Prostate gland (tissue), 2 donors: ENCODE measurements at places on chromosomes 13 and 19.
A peak's percentile ranks its signal among the peaks of the same experiment; 100 is the strongest.

DNA sequence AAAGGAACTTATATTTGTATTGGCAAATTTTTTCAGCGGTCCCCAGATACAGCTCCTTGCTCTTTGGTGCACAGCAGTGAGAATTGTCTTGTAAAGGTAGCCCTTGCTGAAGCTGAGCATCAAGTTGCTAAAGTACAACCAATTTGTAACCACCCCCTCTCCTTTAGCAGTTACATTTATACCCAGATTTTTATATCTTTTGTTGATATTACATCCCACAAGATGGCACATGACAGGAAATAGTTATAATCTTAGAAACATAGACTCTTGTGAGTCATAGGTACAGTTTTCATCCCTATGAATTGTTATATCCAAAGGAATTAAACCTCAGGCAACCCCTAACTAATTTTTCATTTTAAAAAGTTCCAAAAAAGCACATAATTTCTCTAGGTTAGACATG, 523.0 kb upstream of the SLITRK1 start:
- DNase-seq = no peak

DNA sequence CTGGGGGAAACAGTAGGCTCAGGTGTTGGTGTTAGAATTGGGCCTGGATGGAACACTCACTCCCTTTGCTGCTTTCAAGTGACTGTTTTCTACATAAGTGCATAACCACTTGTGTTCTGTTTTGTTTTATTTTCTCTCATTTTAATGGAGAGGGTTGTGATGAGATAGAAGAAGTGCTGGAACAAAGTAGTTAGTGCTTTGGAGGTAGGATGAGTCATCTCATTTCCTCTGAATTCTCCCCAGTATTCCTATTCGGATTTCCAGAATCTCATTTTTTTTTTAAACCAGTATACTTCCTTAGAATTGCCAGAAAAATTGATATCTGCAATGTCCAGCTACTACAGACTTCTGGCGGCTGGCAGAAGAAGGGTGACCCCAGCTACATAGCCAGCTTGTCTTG, 575.9 kb downstream of the MYO16 start:
- no peak for DNase-seq

DNA sequence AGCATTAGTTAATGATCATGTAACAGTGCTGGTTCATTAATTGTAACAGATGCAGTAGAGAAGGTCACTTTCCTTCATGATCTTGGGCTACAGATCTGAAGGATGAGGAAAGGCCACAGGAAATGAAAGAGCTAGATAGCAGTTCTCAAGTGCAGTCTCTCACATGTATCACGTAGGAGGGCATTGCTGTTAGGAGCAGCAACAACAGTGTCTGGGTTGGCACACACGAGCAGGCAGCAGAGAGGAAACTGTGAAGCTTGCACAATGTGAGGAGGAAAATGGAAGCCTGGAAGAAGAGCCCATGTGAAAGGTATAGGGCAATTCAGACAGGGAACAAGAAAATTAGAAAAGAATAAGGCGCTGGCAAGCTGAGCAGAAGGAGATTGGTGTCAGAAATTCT, 1741.5 kb downstream of the PCDH9 start:
- DNase-seq = no peak

- no peak for DNase-seq
Observed at GRCh38 chr13:68028701-68029100, 798.6 kb upstream of the PCDH9 start.

DNA sequence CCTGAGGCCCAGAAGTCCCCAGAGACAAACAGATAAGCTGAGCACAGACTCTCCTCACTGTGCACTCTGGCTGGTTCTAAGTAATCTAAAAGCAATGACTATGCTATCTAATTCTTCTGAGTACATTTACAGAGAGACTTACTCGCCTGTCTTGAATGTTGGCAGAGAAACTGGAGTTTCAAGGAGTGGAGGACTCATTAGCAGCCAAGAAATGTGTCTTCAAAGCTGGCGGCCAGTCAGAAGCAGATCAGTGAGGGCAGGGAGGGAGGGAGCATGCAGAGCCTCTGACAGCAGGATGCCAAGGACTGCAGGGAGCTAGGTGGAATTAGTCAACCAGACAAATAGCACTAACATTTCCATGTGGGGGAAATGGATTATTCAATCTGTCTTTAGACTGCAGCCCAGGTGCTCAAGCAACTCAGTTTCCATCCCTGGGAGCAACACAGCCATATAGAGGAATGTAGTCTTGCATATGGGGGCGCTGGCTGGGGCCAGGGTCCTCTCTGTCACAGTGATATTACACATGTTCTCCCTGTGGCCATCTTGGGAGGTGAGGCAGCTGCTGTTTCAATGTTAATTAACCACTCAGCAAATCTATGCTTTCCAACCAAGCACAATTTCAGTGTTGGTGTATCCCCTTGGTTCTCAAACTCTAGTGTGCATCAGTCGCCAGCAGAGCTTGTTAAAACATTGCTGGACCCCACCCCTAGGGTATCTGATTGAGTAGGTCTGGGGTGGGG, 97.9 kb downstream of the CCNA1 start:
- DNase-seq = peak; percentile 70

DNA sequence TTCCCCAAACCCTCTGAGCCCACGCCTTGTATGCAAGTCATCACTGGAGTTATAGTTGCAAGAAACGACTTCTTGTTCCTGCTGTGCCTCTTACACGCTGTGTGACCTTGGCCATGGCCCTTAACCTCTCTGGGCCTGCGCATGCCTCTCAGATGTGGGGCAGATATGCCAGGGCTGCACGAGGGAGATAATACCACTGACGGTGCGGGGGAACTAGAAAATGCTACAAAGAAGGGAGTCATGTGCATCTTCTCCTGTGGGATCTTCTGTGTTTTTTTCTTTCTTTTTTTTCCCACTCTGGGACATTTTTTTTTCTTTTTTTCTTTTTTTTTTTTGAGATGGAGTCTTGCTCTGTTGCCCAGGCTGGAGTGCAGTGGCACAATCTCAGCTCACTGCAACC, 4.3 kb upstream of the SAMD1 start:
- no peak for DNase-seq

- peak; percentile 54 for DNase-seq
Observed at GRCh38 chr13:77779552-77780272, 82.2 kb downstream of the SLAIN1 start.

DNA sequence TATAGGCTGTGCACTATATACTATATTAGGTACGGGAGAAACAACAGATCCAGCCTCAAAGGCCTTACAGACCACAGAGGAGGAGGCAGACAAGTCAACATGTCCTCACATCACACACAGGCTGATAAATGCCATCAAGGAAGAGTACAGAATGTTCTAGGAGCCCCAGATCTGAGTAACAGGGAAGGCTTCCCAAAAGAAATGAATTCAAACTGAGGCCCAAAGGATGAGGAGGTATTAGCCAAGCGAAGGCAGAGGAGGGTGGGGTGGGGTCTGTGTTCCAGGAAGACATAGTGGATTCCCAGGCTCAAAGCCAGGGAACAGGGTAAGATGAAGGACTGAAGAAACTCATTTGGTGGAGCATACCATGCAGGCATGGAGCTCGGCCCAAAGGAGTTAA, 55.1 kb downstream of the RXFP2 start:
- DNase-seq = no peak

GRCh38 chr13:99486996-99487395, 14.3 kb upstream of the TM9SF2 start:
- no peak for DNase-seq

DNA sequence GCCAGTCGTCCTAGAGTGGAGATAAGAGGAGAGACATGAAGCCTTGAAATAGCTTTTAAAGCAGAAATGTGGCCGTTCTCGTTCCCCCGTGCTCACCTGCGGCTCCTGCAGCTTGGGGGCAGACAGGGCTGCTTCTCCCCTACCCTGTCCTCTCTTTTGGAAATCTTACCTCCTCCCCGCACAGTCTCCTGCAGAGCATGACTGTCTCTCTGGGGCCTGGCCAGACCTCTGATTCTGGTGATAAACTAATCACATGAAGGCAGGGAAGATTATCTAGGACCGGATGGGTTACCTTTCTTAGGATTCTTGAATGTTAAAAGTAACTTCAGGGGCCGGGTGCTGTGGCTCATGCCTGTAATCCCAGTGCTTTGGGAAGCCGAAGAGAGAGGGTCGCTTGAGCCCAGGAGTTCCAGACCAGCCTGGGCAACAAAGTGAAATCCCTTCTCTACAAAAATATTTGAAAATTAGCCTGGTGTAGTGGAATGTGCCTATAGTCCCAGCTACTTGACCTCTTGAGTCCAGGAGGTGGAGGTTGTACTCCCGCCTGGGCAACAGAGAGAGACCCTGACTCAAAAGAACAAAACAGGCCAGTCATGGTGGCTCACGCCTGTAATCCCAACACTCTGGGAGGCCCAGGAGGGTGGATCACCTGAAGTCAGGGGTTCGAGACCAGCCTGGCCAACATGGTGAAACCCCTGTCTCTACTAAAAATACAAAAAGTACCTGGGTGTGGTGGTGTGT, 8.1 kb downstream of the CEBPA start:
- no peak for DNase-seq

DNA sequence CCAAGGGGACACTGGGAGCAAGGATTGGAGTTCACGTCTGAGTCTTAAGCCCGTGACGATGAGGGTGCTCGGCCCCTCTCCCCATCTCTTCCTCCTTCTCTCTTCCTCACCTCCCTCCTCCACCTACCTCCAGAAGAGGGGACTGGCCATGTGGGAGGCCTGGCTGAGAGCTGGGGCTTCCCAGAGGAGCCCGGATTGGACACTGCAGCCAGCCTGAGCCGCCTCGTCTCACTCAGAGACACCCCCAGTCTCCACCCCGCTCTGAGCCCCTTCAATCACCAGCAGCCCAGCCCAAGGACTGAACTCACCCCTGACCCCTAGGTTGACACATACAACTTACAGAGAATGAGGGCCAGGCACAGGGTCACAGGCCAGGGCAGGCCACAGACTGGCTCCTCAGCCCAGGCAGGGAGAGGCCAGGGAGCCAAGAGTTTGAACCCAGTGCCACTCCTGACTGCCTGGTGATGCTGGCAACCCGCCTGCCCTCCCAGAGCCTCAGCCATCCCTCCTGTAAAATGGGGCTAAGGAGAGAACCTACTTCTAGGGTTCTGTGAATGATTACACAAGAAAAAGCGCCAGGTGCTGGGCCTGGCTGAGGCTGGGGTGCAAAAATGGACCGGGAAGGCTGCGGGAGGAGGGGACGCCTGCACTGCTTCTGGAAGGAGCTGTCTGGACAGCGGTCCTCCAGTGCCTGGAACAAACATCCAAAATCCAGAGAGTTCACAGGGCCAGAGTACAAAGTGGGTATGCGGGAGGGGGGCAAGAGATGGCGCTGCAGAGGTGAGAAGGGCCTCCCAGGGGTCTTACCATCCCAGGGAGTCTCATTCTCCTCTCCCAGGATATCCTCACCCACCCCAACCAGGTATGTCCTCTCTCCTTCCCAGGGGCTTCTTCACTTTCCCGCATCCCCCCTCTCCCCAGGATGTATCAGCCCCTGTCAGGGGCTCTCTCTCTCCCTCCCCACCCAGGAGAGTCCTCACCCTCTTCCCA, 1.1 kb downstream of the CD79A start:
- DNase-seq = no peak

DNA sequence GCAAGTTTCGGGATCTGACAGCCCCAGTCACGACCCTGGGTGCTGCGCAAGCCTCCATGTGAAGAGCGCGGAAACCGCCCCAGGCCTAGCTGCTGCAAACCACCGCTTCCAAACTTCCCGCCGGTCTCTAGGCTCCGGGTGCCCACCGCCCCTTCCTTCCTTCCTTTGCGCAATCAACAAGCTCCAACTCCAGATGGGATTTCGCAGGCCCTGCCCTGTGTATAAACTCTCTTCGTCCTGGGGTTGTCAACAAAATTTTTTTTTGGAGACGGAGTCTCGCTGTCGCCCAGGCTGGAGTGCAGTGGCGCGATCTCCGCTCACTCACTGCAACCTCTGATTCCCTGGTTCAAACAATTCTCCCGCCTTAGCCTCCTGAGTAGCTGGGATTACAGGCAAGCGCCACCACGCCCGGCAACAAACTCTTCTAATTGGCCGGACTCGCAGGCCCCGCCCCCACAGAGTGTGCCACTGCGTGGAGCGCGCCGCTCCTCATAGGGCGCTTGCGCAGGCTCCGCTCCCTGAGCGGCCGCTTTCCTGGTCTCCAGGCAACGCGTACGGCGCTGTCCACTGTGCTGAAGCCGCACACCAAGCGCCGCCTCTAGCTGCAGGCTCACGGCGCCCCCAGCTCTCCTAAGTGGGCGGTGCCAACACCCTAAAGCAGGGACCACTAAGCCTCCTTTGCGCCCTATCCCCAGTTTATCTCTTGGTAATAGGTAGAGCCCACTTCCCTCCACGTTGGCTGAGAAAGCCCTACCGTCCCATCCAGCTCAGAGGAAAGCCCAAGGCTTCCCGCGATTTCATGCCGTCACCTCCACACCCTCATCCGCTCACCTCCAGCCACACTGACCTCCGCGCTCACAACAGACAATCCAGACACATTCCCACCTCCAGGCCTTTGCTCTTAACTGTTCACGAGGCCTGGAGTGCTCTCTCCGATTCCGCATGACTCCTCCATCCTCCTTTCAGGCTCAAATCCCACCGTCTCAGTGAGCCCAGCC, 5.5 kb upstream of the QTRT1 start:
- peak; percentile 88 for DNase-seq

DNA sequence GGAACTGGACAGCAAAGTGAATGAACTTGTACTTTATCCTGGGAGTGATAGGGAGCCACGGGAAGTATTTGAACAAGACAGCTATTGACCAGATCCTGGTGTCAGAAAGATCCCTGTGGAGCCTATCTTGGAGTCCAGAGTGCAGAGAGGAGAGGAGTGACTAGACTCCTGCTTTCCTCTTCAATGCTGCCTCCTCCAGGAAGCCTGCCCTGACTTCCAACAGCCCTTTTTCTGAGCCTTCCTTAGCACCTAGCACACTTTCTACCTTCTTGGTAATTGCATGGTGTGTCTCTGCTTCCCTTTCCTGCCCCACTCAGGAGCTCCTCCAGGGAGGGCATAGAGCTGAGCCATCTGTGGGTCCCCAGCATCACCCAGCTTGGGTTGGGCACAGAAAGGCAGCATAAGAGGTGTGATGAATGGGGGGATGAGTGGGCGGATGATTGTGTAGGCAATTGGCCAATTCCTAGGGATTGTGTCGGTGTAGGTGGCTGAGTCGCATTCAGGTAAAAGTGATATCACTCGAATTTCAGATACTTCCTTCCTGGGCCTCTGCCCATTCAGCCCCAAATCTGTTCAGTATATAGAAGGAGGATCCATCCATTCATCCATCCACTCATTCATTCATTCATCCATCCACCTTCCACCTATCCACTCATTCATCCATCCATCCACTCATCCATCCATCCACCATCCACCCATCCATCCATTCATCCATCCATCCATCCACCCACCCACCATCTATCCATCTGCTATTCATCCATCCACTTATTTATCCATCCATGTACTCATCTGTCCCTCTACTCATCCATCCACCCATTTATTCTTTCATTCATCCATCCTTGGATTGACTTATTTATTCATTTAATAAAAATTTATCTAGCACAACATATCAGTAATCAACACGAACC, 26.9 kb downstream of the CYP4F22 start:
- DNase-seq = no peak

DNA sequence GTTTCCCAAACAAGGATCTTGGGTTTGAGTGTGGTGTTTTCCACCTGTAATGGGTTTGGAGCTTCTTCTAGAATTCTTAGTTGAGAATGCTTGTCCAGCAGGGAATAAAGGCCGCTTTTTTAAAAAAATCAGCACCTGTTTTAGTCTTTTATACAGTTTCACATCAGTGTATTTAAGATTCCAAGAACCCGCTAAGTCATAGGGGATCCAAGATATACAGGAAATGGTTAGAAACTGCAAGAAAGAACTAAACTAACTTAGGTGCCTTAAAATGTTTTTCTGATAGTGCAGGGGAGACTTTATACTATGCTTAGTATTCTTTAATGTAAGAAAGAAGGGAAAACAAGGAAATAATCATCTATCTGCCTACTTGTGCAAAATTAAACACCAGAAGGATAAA, 74.7 kb downstream of the C13orf42 start:
- no peak for DNase-seq
